AML-193 (cell line): ENCODE measurements at places on chromosomes 4 and X.

GRCh38 chrX:38117485-38117884, 103.2 kb downstream of the SRPX start:
- no peak for DNase-seq

- no peak for DNase-seq
These were observed 104.9 kb downstream of the FAM13A start for GRCh38 chr4:88952081-88952480.

- peak; percentile 61 for DNase-seq
These were observed 738.7 kb upstream of the NDST4 start for GRCh38 chr4:115851918-115852766.

DNA sequence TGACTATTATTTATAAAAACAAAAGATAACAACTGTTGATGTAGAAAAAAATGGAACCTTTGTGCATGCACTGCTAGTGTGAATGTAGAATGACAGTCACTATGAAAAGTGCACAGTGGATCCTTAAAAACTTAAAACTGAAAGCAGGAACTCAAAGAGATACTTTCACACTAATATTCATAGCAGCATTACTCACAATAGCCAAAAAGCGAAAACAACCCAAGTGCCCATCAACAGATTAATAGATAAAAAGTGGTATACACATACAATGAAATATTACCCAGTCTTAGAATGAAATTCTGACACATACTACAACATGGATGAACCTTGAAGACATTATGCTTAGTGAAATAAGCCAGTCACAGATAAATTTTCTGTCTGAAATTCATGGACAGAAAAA, 23.8 kb downstream of the CENPC start:
- no peak for DNase-seq

DNA sequence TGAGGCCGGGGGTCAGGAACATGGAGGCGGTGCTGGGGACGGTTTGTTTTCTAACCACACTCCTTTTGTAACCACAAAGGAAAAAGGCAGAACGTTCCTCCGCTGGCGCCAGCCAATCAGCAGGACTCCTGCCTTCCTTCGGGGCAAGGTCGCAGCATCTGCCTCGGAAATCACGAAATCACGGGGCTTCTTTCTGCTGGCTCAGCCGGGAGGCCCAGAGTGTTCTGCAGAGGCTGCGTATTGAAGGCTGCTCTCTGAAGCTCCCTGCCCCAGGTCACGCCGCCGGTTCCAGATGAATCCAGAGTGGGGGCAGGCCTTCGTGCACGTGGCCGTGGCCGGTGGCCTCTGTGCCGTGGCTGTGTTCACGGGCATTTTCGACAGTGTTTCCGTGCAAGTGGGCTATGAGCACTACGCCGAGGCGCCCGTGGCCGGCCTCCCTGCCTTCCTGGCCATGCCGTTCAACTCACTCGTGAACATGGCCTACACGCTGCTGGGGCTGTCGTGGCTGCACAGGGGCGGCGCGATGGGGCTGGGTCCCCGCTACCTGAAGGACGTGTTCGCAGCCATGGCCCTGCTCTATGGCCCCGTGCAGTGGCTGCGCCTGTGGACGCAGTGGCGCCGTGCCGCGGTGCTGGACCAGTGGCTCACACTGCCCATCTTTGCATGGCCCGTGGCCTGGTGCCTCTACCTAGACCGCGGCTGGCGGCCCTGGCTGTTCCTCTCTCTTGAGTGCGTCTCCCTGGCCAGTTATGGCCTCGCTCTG, 9.4 kb downstream of the TMEM187 start:
- DNase-seq: peak; percentile 67

- DNase-seq: no peak
These were observed 21.6 kb upstream of the MAGEA1 start for GRCh38 chrX:153157450-153157849.

DNA sequence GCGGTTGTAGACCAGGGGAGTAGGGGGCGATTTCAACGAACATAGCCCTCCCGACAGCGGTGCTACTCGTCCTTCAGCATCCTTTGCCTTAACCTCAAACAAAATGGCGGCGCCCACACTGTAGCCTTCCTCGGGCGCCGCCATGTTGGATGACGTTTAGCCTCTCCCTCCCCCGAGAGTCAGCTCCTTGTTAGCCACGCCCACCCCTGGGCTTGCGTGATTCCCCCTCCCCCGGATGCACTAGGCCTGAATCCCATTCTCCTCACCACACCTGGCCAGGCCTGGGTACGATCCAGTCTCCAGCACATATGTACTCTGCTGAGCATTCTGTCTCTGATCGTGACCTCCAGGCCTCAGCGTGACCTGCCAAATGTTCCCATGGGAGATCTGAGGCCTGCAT, 49.0 kb upstream of the ZNF157 start:
- DNase-seq: no peak

DNA sequence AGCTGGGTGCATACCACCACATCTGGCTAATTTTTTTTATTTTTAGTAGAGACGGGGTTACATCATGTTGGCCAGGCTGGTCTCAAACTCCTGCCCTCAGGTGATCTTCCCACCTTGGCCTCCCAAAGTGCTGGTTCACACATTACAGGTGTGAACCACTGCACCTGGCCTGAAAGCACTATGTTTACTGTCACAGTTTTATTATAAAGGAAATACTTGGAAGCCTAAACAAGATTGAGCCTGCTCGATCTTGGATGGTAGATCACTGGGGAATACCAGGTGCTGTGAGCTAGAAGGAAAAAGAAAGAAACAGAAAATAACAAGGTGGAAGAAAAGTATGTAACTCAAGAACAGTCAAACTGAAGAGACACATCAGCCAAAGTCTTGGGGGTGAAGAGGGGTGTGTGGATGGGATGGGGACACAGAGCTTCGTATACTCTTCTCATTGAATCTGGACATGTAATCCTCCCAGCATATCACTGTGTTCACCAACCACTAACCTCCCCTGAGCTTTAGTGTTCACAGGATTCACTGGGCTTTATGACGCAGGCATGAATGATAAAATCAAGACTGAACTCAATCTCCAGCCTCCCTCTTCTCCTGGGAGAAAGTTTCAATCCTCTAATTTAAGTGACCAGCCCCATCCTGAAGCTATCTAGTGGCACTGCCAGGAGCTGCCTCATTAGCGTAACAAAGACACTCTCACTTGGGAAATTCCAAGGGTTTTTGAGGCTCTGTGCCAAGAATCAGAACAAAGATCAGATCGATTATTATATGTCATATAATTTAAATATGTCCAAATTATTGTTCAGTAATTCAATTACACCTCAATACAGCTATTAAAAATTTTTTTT, 40.9 kb downstream of the PDS5A start:
- DNase-seq: no peak

- DNase-seq: no peak
These were observed 332.9 kb downstream of the PPP3CA start for GRCh38 chr4:101014417-101014816.

DNA sequence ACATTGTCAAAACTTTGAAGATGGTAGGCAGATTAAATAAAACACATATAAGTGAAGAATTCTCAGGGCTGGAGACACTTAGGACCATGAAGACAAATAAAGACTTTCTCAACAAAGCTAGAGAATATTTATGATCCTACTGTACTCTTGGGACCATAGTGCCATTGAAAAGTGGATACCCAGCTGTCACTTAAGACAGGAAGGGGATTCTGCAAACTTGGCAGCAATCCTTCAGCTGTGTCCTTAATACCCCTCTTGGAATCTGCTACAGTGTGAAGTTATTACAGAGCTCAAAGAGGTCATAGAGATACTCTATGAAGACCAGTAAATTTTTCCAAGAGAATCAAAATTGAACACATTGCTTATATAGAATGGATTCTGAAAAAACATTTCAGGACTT, 24.3 kb downstream of the PDE5A start:
- DNase-seq: no peak

GRCh38 chr4:19694812-19695211, 556.9 kb upstream of the SLIT2 start:
- no peak for DNase-seq

DNA sequence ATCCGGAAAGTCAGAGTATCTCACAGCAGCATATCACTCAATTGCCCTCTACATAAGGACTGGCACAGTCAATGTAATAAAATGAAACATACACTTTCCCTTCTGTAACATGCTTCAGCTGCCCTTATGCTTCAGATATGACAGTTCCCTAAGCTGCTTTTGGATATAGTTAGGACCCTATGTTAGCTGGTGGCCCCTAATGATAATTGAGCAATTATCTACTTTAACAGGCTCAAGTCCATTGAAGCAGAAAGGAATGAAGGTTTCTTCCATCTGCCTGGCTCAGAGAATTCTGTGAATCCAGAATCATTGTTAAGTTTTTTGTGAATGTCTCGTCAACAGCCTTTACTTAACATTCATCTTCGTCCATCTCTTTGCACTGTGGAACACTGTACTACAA, 951.2 kb upstream of the DIAPH2 start:
- no peak for DNase-seq

DNA sequence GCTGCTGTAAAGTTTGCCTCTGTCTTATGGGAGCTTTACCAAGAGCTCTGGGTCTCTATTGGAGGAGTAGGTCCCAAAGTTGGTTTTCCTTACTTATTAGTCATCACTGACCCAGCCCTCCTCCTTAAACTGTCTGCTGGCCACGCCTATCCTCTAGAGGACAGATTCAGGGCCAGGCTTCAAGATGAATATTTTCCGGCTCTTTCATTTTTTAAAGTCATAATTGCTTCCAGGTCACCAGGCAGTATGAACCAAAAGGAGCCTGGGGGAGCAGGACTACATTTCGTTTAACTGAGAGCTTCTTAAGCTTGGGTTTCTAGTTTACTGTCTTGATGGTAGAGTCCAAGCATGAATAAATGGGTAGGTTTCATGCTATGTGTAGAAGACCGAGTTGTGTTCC, 13.7 kb downstream of the BCORL1 start:
- no peak for DNase-seq

- no peak for DNase-seq
These were observed 261.0 kb upstream of the NDST3 start for GRCh38 chr4:117773064-117773936.

- no peak for DNase-seq
These were observed 214.4 kb upstream of the ARSJ start for GRCh38 chr4:114193624-114194399.

GRCh38 chr4:152294331-152294730, 241.6 kb downstream of the FBXW7 start:
- no peak for DNase-seq

DNA sequence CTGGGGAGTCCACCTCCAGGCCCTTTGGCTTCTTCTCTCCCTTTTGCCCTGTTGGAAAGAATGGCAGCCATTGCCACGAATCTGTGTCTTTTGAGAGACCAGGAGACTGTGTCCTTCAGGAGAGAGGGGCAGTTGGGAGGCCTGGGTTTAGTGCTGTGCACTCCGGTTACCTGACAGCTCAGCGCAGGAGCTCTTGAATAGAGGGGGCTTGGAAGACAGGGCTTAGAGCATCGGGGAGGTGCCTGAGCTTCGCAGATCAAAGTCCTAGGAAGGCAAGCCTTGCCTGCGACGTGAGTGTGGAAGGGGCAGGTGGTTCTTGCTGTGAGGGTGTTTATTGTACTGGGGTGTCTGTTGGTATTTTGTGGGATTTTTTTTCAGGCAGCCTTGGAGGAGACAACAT, 41.9 kb upstream of the TADA2B start:
- no peak for DNase-seq

GRCh38 chr4:147361726-147362125, 119.2 kb upstream of the EDNRA start:
- no peak for DNase-seq

DNA sequence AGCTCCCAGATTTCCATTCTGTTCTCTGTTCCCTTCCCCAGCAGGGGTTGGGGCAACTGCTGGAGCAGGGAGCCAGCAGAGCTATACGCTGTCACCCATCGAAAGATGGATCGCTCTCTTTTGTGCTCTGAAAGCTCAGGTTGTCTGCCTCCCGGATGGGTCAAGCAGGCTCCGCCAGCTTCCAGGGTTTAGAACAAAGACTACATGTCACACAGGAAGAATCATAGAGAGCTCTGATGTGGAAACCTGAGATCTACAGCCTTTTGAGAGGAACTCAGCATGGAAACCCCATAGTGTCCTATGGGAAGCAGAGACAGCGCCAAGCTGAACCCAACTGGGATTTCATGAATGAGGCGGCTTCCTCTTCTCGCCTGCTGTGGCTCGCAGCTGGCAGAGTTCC, 205.4 kb downstream of the HS3ST1 start:
- no peak for DNase-seq

- no peak for DNase-seq
These were observed 12.7 kb downstream of the WFS1 start for GRCh38 chr4:6282314-6282771.

- no peak for DNase-seq
These were observed 416.5 kb downstream of the TEX13C start for GRCh38 chrX:125736008-125736729.

- no peak for DNase-seq
These were observed 59.6 kb upstream of the AFAP1 start for GRCh38 chr4:7999279-7999678.

DNA sequence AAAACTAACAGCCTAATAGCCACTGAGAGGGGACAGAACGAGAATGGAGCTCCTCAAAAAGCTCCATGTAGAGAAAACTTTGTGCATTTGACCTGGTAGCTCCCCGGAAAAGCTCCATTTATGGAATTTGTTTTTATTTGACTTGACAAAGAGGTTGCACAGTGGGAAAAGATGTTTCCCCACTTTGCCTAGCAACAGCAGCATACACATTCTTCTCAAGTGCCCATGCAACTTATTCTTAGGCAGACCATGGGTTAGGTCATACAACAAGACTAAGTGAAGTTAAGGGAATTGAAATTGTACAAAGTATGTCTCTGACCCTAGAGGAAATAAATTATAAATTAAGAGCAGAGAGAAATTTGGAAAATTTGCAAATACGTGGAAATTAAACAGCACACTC, 949.6 kb upstream of the PRKX start:
- no peak for DNase-seq

DNA sequence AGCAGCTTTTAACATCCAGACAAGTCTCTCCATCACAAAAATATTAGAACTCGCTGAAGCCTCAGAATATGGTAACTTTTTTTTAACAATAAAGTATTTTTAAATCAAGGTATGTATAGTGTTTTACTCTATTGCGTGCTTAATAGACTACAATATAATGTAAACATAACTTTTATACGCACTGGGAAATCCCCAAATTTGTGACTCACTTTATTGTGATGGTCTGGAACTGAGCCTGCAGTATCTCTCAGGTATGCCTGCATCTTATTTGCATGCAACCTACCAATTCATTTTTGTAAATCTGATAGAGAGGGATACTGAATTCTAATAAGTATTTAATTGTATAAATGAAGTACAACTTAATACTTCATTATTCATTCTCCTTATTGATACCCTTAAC, 823.5 kb downstream of the ADGRL3 start:
- DNase-seq: no peak

DNA sequence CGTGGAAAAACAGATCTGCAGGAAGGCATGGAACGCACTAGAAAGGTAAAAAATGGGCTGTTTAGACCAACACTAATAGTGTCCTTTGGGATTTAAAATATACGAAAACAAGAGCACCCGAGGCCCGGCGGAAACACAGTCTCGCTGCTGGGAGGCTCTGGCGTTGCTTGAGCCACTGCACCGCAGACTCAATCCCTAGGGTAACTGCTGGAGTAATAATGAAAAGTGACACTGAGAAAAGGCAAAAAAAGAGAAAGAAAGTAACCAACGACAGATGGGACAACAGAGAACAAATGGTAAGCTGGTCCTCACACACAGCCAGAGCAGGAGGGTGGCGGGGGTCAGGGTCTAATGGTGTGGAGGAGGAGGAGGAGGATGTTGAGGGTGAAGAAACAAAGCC, 15.4 kb downstream of the IRAK1 start:
- DNase-seq: no peak
